Foreskin keratinocyte (primary cell): ENCODE measurements at places on chromosomes 12 and 14.

DNA sequence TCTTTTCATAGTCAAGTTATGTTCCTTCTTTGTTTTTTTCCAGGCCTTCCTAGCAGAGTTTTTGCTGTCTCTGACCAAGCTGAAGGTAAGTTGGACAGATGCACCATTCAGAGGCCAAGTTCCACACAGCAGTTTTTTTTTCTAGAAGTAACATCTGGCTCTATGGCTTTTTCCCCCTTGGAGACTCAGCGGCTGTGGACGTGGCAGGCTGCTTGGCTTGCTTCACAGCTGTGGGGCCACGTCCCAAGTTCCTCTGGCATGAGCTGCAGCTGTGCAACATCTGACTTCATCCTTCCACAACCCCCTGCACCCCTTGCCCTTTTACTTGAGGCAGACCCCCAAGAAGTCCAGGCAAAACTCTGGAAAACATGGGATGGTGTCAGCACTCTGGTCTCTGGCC lies 24.2 kb upstream of the RHOJ start:
- DNase-seq = no peak

DNA sequence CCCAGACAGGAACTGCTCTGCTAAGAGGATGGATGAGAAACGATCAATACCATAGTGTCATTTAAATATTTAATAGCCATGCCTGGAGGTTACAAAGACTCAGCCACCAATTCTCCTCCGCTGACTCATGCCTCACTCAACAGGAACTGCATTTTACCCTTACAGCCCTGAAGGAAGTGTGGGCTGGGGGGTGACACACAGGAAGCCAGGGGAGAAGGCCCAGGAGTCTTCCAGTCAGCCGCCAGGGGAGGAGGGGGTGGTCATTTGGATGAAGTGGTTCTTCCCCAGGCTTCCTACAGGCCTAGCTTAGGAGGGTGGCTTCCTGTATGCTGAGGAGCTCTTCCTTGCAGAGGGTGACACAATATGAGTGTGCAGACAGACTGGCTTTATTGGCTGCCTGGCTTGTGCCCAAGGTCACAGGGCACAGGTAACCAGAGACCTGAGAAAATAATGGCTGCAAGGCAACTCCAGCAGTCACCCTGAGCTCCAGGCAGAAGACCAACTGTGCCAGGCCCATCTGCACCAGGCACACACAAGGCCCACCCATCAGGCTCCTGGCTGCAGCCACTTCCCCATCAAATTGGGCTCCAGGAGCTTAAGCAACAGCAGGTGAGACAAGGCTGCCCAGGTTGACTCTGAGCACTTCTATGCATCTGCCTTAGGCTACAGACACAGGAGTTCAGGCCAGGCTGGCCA lies 30.6 kb upstream of the RPLP0 start:
- peak; percentile 98 for DNase-seq

GRCh38 chr14:22099942-22100763 lies 426.5 kb upstream of the OR4E1 start:
- peak; percentile 61 for DNase-seq

DNA sequence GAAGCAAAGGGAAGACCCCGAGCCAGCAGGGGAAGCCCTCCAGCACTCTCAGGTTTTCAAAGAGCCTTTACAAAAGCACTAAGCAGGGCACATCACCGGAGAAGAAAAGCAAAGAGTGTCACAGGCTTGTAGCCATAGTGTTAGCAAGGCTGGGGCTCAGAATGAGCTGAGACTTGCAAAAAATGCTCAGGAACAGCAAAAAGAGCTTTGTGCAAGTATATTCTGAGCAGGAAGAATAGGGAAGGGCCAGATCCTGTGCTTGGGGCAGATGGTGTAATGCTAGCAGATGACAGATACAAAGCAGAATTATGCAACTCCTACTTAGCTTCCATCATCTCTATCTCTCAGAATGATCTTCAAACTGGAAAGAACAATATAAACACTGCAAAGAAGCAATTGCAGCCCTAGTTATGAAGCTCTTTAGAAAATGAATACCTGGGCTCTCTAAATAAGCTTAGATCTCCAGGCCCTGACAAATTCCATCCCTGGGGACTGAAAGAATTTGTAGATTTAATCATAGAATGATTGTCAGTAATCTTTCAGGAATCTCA lies 23.7 kb upstream of the PARP11 start:
- DNase-seq = peak; percentile 60

DNA sequence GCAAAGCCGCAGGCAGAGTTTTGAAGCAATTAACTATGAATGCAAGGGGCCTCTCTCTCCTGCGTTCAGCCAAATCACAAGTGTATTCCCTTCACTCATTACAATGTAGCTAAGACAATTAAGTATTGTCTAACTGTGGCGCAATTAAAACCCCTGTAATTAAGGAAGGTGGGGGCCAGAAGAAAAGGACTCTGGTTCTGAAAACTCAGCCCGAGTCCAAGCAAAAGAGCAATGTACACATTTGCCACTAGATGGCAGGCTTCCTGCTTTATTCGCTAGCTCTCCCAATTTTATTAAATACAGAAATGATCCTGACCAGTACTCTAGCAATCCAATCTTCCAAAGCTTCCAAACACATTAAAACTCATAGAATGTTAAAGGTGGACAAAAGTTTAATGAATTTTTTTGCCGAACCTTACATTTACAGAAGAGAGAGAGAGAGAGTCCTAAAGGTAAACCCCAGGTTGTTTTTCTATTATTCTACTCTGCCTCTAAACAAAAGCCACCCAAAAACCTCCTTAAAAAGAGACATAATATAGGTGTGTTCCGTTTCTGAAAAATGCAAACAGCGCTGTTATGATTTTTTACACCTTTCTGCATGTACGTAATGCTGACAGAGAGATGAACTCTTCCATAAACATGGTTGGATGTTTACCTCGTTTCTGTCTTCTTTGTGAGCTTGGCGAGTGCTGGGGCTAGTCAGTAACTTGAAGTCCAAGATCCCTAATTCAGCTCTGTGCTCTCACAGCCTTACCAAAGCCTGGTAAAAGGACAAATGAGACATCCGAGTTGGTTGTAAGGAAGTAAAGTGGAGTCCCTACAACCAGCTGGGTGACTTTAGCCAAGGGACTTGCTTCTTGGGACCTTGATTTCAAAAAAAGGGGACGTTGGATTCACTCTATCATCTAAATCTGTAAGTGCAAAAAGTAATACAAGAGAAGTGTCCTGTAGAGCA lies 50.9 kb upstream of the VASH1 start:
- no peak for DNase-seq

GRCh38 chr12:43899574-43899973 lies 63.7 kb downstream of the TMEM117 start:
- no peak for DNase-seq

DNA sequence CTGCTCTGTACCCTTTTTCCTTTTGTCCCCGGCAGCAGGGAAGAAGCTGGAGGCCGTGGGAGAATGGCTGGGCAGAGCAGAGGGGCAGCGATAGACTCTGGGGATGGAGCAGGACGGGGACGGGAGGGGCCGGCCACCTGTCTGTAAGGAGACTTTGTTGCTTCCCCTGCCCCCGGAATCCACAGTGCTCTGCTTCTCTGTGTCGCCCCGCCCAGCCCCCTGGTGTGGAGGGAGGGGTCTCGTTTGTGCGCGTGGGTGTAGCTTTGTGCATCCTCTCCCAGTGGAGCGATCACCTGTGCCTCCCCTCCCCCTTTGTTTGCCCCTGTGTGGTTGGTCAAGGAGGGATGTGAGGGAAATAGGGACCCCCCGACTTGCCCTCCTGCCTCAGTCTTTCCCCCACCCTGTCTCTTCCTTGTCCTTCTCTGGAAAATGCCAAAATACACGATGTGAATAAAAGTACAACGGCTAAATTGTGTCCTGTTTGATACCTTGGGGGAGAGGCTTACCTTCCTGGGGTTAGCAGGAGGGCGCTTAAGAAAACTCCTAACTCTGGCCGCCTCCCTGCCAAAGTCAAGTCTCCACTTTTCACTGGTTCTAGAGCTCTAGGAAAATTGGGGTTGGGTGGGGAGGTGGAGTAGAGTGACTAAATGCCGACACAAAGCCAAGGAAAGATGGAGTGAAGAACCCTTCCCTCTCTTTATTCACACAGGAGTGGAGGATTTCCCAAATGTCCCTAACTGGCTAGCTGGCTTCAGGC lies 990 bp upstream of the TPI1 start:
- DNase-seq = no peak

- DNase-seq = no peak
Measured at GRCh38 chr12:60832290-60832689, 1236.5 kb downstream of the SLC16A7 start.

DNA sequence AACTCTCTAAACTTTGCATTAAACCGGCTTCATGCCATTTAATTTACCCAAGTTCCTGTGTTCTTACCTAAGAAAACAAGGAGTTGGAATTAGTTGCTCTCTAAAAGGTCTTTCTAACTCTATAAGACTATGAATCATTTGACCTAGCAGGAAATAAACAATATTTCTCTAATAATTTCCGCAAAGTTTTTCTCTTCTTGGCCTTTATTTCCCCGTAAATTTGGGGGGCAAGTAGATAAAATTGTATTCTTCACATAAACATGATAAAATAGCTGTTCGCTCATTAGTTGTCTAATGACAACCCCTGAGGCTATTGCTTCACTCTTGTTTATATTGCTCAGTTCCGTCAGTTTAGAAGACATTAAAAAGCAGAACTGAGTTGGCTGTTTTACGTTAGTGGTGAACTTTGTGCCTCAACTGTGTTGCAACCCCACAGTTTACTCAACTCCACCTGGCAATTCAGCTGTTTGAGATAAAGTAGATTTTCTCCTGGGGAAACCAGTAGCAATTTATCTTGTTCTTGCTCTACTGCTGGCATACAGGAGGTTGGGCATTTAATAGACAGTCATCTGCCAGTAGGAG lies 74.7 kb downstream of the BTG1 start:
- no peak for DNase-seq

DNA sequence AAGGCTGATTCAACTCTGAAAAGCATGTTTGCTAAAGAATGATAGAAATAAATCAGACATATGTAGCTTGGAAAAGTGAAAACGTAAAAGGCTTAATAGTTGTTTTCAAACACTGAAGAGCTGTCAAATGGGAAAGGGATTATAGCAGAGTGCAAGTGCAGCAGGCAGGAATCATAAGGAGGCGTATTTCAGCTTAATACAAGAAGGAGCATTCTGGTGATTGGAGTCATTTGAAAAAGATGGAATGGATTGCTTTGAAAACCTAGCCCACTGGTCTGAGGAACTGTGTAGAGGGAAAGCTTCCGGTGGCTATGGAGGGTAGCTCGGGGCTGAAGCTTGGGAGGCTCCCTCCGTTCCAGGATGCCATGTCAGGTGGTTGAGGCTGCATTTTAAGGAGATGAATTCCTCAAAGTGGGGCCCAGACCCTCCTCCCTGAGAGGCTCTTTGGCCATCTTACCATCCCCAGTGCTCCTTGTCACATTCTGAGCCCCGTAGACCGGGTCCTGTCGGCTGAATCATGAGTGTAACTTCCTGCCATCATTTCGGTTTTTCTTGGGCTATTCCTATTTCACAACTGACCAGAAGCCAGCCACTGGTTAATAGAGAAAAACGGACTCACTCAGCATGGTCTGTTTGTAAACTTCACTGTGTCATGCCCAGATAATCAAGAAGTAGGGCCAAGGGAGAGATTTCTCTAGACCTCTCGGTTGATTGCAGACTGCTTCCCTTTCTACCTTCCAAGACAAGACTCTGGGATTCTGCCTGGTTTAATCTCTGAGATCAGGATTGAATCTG lies 6.5 kb downstream of the WNT5B start:
- DNase-seq = no peak

DNA sequence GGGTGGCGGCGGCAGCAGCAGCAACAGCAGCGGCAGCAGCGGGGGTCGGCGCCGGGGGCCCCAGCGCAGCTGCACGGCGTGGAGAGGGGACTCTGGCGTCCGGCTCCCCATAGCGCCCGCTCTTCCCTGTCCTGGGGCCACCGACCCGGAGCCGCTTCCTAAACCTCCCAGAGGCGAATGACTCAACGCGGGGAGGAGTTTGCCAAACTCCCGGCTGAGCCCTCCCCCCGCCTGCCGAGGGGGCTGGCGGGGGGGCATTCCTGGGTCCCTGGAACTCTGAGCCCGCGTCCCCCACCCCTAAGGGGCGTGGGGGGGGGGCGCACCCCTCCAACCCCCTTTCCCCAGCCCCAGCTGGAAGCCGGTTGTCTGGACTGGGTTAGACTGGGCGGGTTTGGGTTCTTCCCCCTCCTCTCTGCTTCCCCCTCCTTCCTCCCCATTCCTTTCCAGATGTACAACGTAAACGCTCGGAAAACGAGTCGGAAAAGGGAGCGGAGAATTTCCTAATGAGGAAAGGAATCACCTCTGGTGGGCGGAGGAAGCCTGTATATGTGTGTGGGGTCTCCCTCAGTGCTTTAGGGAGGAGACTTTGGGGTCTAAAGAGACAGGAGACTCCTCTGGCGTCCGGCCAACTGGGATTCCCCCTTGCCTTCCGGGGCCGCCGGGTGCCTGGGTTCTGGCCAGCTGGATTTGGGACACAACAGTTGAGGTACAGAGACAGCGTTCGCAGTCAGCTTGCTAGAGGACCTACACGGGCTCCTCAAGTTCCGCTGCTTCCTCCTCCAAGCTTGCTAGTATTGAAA lies at the start of gene ITGA5:
TSS of gene ITGA5 (minus strand) at position 179 of the 800 bp plus-strand sequence. CDS start at position 111, 68 bp downstream.
- no peak for DNase-seq

GRCh38 chr12:131011165-131012079 lies 57.7 kb downstream of the ADGRD1 start:
- no peak for DNase-seq

GRCh38 chr12:56087220-56087619 lies 7.3 kb downstream of the ERBB3 start:
- no peak for DNase-seq

DNA sequence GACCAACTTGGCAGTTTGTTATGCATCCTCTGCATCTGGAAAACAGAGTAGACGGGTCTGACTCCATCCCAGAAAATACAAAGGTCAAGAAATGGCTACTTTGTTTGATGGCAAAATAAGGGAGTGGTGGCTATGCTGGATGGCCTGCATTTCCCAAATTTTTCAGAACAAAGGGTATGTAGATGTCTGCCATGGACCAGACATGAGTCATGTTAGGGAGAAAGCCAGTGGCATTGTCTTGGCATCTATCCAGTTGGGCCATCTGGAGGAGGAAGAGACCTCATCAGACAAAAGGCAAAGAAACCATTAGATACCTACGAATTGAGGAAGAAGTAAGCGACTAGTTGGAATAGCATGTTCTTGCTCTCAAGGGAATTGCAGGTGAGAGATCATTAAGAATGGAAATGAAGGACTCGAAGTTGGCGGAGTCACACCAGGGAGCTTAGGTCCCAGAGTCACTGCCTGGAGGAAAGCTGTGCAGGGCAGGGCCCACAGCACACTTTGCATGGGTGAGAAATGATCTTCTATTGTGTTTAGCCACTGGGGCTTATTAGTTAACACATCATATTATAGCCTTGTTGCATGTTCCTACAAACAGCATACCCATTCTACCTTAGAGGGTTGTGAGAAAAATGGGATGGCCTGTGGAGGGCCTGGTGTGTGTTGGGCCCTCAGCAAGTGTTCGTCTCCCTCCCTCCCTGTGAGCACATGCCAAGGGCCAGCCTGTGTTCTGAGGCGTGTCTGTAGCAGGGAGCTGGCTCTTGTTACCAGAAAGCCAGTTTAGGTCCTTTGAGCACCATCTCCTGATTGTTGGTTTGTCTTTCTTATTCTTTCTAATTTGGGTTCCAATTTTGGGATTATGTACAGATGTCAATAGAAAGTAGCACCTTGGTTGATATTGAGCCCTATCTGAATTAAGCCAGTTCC lies 119.4 kb downstream of the KTN1 start:
- DNase-seq = peak; percentile 55

GRCh38 chr12:7096979-7097378 lies 4.7 kb upstream of the C1R start:
- no peak for DNase-seq

GRCh38 chr12:130870442-130871285 lies 1.2 kb upstream of the RAN start:
- DNase-seq = peak; percentile 87

- DNase-seq = no peak
Measured at GRCh38 chr14:104509673-104510072, 69.9 kb upstream of the C14orf180 start.
